ENCODE measurements at places on chromosomes 5 and 9.

GRCh38 chr5:171577042-171577758 lies 157.8 kb downstream of the FGF18 start:
- DNase-seq = no peak

DNA sequence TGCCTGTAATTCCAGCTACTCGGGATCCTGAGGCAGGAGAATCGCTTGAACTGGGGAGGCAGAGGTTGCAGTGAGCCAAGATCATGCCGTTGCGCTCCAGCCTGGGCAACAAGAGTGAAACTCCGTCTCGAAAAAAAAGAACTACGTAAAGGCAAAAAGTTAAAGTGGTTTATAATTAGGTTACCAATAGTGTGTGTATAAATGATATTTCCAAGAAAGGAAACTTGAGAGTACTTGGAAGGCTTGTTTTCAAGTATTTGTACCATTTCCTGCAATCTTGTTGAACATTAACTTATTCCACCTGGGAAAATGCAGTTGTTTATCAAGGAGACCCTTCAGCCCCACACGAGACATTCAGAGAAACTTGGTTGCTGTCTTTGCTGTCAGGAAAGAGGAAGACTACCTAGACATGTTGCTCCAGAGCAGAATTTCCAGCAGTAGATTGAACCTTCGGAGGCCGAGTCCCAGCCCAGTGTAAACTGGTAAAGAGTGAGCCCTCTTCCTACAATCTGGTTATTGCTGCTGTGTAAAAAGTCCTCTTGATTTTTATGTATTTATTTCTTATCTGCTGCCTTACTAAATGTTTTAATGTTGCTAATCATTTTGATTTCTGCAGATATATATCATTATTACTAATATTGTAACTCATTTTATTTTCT lies 30.1 kb downstream of the STXBP1 start:
- DNase-seq = no peak

GRCh38 chr5:112563169-112563826 lies 144.2 kb upstream of the EPB41L4A start:
- DNase-seq = no peak

DNA sequence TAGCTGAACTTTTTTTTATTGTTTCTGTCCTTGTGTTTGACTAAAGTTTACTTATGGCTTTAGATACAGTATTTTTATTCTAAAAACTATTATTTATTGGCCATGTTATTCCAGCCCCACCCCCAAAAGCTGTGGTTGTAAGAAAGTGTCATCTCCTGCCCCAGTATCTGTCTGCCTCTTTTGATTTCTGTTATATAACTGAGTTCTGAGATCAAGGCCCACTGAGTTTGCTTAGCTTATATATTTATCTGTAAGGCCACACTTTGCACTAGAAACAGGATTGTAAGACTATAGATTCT lies 116.8 kb upstream of the TNFAIP8 start:
- no peak for DNase-seq

GRCh38 chr5:97044052-97044451 lies 98.4 kb downstream of the LIX1 start:
- DNase-seq = peak; percentile 6

DNA sequence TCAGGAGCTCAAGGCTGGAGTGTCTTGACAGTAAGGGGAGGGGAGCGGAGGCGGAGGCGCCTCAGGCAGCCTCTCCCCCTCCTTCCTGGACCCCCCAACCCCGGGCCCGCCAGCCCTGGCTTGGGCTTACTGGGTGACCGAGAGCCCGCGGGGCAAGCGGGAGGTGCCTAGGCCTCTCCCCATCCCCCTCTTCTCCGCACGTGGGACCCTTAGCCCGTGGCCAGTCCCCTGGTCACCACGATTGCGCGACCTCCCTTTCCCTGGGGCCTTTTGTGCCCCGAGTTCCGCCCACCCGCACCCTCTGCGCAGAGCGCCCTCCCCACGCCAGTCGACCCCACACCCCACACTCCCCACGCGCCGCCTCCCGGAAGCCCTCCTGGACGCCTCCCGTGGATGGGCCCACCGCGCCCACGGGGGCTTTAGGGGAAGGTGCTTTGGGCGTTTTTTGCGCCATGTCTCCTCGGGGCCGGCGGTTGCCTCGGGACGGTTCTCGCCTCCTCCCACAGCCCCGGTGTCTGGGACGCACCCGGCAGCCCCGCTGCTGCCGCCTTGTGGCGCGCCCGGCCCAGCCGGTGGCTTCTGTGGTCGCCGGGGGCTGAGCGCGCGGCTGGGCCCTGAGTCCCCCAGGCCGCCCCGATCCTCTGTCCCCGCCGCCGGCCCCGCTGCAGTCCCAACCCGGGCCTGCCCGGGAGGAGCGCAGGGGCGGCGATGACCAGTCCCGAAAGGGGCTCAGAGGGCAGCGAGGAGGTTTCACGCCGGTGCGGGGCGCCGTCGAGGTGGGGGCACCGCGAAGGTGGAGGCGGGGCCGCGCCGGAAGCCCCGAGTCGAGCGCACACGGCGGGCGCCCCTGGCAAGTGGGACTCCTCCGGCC lies 3.2 kb downstream of the TOR4A start:
- DNase-seq = no peak

DNA sequence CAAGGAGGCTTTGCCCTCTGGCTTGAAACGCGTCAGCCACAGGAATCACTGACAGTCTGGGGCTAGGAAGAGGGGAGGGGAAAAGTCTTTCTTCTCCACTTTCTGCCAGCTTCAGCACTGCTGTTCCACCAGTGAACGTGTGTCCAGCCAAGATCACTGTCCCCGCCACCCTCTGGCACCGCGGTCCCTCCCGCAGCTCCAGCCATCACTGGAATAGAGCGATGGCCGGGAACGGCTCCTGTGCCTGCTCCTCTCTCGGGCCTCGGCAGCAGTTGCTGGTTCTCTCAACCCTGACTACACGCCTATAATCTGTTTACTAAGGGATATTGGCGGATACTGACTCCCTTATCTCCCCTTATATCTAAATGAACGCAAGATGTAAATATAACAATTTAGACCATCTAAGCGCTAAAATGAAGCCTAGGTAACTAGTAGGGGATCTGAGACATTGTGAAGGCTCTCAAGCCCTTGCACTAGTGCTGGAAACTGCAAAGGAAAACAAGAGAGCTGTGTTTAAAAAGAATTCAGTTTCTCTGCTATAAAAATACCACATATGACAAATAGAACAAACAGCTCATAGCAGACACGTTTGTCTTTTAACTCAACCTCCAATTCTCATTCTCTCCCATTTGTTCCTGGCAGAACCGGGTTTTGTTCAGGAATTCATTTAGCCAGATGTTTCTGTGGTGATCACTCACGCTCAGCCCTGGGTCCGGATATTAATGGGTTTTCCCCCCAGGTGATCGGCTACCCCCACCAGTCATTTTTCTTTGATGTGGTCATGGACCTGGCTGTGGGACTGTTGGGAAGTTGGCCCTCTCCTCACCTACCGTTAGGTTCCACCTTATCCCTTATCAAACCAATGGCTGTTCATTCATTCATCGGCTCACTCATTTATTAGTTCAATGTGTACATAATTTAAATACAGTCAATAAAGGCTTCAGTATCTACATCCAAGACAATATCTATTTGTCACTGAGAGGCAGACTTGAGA lies 149.8 kb downstream of the MED10 start:
- DNase-seq = no peak

DNA sequence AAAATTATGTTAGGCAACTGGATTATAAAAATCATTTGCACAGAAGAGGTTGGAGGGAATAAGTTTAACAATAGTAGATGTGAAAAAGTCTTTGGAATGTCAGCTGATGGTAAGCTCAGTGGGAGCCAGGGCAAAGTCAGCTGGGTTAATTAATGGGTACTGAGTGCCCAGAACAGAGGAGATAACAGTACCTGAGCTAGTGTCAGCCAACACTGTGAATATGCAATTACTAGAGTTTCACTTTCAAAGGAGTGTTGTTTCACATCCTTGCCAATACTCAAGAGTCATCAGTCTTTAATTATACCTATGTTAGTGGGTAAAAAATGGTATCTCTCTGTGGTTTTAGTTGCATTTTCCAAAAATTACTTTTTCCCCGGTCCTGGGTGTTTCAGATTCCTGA lies 135.1 kb downstream of the KIF4B start:
- DNase-seq = no peak

- DNase-seq = no peak
Observed at GRCh38 chr5:457195-457961, 14.4 kb downstream of the EXOC3 start.

- no peak for DNase-seq
Observed at GRCh38 chr5:97163360-97163764, 19.7 kb downstream of the RIOK2 start.

GRCh38 chr5:134437340-134437846 lies 25.7 kb upstream of the CDKN2AIPNL start:
- no peak for DNase-seq

DNA sequence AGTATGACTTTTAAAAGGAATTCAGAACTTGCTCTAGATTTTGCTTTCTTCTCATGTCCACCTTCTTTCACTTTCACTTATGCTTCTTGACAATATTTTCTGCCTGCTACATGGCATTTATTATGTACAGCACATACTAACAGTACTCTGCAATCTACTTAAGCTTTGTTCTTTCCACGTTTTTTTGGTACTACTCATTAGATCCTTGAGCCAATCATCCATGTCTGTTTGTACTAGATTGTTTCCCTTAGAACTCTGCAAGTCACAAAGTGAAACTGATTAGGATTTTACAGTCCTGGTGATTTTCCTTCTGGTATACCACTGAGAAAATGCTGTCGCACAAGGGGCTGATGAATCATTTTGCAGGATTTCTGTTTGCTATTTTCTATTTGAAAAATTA lies 78.3 kb downstream of the PARP8 start:
- DNase-seq = no peak

GRCh38 chr5:142853682-142854081 lies 83.5 kb downstream of the ARHGAP26 start:
- no peak for DNase-seq

DNA sequence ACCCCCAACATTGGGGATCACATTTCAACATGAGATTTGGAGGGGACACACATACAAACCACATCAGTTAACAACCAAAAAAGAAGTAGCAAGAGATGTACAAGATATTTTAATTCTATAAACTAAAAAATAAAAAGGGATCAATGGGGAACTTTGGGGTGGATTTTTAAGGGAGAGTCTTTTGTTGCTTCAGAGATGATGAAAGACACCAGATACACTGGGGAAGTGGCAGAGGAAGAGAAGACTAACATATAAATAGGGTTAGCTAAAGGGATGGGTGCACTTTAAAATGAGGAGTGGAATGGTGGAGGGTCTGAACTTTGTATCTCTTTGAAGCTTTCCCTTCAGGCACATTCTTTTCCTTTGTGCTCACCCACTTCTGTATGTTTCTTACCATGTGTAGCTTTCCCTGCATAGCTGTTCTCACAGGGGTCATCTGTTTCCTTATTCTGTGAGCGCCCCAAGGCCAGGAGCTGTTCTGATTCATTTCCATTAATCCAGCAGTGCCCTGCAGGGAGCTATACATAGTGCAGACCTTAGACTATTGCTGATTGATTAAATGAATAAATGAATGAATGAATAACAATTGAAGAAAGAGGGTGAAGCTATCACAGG lies 531.6 kb upstream of the KLF4 start:
- no peak for DNase-seq

GRCh38 chr9:88807426-88807825 lies 183.8 kb upstream of the S1PR3 start:
- no peak for DNase-seq

Data from head of caudate nucleus (tissue), 42 donors.